Effector memory CD8-positive, alpha-beta T cell (primary cell): ENCODE measurements at places on chromosomes 6 and 20.
A peak's percentile ranks its signal among the peaks of the same experiment; 100 is the strongest.

DNA sequence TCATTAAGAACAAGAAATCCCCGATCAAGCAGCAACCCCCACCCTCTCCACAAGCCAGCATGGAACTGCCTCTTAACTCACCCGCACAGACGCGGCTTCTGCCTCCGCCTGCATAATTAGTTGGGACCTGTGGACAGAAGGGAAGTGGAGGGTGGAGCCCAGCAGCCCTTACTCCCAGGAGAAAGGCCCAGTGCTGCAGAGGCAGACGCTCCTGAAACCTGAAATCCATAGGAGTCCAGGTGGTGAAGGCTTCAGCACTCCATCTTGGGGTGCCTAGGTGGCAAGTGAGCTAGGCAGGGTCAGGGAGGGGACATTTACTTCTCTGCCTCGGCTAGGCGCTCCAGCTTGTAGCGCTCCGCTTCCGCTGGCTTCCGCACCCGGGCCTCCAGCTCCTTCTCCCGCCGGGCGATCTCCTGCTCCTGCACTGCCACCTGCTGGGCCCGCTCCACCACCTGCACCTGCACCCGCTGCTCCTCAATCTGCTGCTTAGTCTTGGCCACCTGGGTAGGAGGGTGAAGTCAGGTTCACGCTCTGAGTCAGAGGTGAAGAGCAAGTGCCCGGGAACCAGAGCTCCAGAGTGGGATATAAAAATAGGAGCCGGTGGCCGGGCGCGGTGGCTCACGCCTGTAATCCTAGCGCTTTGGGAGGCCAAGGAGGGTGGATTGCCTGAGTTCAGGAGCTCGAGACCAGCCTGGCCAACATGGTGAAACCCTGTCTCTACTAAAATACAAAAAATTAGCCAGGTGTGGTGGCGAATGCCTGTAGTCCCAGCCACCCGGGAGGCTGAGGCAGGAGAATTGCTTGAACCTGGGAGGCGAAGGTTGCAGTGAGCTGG, 10.7 kb downstream of the TUBB start:
- peak; percentile 70 for DNase-seq

- DNase-seq = no peak
Observed at GRCh38 chr20:48656661-48657211, 171.1 kb downstream of the PREX1 start.

GRCh38 chr6:159756508-159756907, 5.3 kb upstream of the ACAT2 start:
- no peak for DNase-seq

- DNase-seq = no peak
Observed at GRCh38 chr6:54805077-54805476, 41.5 kb upstream of the FAM83B start.

- DNase-seq = no peak
Observed at GRCh38 chr6:54988576-54988975, 142.0 kb downstream of the FAM83B start.

DNA sequence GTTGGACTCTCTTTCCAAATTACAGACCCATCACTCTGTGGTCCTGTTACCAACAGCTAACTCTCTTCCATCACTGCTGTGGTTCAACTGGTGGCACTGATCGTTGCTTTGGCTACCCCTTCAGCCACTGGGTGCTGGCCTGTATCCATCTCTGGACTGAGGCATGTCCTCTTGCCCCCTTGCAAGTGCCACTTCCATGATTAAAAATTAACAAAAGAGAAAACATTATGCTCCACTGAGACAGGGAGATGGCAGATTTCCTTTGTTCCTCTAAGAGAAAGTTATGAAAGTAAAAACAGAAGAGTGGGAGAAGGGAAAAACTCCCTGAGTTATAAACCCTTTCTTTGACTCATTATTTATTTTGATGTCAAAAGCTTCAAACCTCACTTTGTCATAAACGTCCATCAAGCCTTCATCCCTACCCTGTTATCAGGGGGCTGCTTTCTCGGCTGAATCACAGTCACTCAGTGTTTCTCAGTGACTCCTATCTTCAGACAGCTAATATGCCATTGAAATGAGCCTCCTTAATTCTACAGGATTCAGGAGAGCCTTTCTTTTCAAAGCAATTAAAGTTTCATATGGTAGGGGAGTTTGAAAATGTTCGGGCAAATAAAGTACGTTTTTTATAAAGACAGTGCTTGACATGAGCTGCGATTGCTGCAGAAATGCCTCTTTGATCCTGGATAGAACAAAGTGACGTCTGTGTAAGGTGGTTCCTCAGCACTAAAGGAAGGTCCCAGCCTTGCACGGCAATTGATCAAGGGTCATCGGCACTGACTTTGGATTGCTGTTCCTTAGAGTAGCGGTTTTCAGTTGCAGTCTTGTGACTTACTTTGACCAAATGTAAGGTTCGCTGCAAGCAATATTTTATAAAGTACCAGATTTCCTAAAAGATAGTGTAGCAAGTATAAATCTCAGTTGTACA, 49.9 kb upstream of the PBOV1 start:
- DNase-seq = no peak

DNA sequence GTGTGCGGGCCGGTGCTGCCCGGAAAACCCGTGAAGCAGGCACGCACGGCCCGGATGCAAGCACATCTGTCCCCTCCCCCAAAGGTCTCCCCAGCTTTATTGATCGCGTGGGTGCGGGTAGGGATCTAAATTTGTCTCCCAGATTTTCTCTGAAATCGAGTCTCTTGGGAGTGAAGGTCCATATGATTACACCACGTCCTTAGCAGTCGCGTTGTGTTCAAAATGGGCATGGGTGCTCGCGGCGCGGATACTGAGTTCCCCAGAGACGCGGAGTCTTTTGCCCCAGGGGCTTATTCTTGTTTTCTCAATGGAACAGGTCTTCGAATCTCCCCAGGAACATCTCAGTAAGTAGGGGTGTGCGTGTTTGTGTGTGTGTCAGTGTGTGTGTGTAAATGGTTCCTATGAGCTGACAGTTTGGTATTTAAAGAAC, 2.8 kb upstream of the ZNF292 start:
- no peak for DNase-seq

DNA sequence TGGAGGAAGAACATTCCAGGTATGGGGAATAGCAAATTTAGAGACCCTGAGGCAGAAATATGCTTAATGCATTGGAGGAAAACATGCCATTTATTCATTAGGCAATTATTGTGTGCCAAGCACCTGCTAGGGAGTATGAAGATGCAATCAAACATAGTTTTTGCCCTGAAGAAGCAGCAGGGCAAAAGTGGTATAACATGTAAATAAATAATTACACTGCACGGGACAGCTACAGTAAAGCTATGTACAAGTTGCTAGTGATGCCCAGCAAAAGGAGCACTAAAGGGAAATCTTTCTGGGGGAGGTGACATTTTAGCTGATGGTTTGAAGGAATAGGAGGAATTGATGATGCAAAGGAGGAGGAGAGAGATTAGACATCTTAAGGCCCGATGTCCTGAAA, 624 bp upstream of the TJAP1 start:
- DNase-seq = no peak

GRCh38 chr6:147226163-147226724, 22.0 kb downstream of the STXBP5 start:
- no peak for DNase-seq

DNA sequence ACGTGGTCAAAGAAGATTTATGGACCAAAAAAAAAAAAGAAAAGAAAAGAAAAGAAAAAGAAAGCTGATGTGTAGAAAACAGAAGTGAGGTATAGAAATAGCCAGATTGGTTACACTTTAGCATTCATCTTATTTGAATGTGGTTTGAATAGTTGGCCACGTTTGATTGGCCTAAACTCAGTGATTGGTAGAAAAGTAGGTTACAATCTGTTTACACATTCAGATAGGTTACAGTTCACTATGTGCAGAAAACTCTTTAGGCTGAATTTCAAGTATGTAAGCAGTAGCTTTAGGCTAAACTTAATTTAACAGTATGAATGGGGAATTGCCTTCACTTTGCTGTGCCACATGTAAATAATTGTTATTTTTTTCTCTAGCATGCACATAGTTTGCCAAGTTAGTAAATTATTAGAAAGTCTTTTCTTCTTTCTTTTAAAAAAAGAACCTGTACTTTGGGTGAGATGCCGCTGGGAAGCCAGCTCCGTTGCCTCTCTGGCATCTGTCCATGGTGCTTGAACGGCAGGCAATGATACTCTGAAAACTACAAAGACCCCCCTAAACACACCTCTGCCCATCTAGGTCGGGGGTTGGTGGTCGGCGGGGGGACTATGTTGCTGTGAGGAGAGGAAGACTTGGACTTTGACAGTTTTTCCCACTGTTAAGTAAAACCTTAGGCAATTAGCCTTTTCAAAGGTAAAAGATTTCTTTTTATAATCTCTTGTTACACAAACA, 173.0 kb downstream of the AIG1 start:
- DNase-seq = no peak

DNA sequence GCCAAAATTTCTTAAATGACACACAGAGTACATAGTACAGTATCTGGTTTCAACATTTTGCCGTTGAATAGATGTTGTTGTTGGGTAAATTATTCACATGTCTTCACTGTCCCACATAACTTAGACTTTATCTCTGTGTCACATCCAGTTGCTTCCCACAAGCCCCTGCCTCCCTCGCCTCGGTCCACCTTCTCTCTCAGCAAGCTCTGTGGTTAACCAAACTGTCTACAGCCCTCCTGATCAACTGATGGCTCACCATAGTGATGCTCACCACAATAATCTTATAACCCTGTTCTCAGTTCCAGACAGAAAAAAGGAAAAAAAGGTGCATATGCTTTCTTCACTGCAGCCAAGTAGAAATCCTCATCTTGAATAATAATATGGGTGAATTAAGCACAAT, 23.0 kb downstream of the IL17F start:
- no peak for DNase-seq

DNA sequence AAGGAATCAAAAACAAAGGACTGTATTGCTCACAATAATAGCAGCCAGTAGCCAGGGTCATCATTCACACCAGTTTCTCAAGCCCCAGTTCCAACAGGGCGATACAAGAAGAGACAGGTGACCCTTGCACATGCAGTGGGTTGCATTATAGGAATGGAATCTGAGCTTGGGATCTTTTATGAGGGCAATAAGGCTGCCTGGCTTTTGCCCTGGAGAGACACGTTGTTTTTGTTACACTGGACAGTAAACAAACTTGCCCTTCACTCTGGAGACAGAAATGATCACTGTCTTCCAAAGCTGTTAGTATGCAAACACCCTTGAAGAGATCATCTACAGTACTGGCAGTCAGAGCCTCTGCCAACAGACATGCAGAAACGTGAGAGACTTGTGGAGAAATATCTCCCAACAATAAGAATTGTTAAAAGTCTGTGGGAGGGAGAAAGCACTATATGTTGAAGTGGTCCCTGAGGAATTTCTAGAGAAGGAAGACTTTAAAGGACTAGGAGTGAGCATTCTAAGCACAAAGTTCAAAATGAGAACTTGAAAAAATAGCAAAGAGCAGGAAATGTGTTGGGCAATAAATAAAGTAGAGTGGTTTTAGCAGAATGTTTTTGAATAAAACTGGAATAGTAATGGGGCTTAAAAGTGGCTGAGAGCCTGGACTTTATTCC, 6.2 kb upstream of the COL12A1 start:
- DNase-seq = no peak

- DNase-seq = no peak
Observed at GRCh38 chr20:36856691-36857635, 19.0 kb upstream of the TLDC2 start.
